CD4-positive, alpha-beta memory T cell (primary cell): ENCODE measurements at places on chromosomes 5 and 9. TPM values are rescaled to one million over a fixed set of nuclear protein-coding genes. Genes with fewer than 3 reads are reported as not detected.

Gene TMEM232
- total RNA-seq, result 1.7 TPM

DNA sequence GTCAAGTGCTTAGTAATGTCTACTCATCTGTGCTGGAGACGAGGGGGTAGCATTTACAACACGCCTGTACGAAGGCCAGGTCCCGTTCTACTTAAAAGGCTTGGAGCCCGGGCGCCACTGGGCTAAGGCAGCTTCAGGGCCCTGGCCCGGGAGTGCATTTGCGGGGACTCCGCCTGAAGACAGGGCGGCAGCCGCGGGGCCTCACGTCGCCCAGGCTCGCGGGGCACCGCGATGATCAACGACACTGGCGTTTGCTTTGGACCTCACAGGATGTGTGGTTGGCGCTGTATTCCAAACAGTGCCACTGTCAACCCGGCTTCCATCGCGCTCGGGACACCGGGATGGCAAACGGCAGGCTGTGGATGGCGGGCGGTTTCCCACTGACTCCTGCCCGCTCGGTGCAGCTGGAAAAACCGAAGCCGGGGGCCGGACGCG, 1.1 kb upstream of the TENT4A start:
- peak; percentile 39 for DNase-seq

DNA sequence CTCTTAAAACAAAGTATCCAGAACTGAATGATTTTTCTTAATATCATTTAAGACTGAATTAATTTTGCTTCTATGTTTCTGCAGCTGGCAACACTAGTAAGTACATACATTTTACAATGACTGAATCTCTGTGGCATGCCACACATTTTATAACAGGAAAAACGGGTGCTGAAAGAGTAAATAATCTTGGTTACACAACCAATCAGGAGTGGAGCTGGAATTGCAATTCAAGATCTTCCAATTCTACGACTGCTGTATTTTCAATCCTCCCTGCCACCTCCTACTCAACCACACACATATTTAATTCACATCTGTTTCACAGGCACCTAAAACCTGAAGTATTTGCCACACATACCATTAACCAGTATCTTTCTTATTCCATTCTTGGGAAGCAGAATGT, 52.7 kb upstream of the NR5A1 start:
- no peak for DNase-seq

Gene FAM151B
- total RNA-seq, result 0.47 TPM

GRCh38 chr5:150143350-150144245, 12.0 kb downstream of the PDGFRB start:
- DNase-seq, result no peak

DNA sequence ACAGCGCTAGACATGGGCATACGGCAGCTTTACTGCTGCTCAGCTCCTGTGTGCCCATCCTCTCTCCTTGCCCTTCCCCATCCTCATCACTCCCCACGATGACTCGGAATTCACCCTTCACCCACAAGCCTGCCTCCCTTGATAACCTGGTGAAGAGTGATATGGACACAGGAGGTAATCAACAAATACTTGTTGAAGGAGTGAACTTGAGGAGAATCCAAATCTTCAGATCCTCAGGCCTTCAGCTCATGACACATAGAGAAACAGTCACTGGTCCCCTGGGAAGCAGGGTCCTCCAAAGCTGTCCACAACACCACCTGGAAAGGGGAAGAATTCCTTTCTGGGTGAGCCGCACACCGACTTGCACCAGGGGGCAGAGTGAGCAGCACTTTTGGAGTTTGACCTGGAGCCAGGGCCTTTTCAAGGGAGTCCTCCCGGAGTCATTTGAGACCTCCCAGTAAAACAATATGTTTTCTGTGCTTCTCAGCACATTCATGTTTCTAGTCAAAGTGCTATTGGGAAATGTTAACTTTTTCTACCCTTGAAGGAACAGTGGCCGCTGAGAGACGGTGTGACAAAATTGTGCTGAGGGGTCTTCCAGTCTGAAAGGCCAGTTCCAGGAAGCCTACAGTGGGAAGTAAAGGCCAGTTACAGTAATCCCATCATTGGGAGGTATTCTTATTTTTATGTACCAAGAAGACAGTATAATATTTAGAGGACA, 332.3 kb downstream of the CWC27 start:
- no peak for DNase-seq

DNA sequence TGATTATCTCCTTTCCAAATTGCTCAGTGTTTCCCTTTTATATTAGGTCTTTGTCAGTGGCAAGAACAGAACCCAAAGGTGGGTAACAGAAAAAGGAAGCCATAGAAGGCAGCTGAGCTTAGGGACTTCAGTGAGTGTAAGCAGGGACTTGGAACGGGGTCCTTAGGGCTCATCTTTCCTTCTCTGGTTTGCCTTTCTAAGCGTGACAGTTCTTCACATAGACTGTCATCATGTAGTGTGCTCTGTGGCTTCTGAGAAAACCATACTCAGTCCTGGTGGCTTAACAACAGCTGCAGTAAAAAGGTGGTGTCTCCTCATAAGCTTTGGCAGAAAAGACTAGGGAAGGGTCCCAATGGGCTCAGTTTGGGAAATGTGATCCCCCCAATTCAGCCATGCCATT, 108.8 kb downstream of the SLC12A2 start:
- DNase-seq, result no peak

DNA sequence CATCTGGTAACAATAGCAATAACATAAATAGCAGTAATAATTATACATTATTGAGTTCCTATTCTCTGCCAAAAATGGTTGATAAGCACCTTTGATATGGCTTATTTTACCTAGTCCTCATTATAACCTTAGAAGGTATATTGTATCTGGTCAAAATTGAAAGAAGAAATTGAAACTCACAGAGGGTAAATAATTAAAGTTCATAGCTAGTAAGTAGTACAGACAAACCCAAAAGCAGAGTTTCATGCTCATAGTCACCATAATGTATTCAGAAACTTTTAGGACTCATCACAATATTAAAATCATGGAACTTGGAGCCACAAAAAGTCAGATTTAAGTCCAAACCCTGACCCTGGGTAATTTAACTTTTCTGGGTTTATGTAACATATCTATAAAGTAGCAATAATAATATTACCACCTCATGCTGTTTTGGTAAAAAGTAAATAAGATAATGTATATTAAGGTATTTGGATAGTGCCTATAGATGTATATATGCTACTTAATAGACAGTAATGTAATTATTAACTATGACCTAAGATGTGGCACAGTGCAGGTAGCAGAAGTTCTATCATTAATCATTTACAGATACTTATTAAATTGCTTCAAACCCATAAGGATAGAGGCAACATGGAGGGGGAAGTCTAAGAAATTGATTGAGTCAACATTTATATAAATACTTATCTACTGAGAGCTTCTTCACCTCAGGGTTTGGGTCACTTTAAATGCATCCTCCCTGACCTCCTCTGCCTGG, 32.4 kb downstream of the STK32A start:
- no peak for DNase-seq

DNA sequence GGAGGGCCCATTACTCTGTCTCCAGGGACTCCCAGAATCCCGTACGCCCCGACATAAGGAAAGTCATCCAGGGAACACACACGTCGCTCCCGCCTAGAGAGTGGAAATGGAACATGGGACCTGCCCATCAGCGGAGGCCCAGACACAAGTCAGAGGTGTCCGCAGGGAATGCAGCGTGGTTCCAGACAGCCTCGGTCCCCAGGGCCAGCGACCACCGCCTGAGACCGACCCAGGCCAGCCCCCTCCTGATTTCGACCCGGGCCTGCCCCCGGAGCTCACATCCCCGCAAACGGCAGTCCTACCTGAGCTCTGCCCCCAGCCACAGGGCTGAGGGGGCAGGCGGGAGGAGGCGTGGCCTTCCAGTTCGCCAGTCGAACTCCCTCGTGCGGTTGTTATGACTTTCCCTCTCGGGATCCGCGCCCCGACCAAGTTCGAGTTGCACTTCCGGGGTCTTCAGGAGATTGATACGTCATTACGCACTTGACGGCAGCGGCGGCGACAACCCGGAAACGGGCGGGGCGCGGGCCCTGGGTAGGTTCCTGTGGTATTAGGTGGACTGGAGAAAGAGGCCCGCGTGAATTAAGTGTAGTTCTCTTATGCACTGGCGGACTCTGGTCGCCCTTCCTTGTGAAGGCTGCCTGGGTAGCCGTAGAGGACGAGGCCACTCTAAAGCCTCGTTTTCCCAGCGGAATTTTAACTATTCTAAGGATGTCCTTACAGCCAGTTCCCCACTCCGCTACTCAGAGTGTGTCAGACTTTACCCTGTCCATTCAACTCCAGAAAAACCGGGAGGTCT, 370.0 kb upstream of the POU5F2 start:
- DNase-seq, result peak; percentile 88

DNA sequence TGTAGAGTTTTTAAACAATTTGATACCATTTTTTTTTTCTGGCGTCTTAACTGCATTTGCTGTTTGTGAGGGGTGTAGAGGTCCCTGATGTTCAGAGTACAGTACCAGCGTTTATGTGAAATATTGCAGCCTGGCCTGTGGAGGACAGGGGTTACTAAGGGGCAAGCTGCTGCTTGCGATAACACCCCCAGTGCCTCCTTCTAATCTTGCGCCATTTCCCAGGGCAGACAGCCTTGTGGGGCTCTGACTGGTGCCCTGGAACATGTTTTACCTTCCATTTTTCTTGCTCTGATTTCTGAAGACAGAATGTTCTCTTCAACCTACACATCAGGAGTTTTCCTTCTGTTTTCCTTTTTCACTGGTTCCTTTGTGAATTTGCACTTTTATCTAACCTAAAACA, 142.9 kb downstream of the DOCK8 start:
- DNase-seq, result no peak

DNA sequence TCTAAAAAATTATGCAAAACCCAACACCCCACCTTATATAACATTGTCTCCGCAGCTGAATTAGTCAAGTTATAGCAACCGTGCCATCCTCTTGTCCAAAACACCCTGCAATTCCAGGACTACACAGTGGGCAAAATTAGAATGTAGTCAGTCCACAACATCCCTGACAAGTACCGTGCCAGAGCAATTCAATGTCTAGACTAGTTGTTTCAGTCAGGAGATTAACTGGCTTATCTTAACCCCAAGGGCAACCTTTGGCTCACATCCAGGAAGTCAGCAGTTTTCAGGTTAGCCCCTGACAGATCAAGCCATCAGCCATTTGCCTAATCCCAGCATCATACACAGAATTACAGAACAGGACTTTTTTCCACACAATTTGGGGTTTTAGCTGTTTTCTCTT, 240.8 kb upstream of the TMEM161B start:
- DNase-seq, result no peak

DNA sequence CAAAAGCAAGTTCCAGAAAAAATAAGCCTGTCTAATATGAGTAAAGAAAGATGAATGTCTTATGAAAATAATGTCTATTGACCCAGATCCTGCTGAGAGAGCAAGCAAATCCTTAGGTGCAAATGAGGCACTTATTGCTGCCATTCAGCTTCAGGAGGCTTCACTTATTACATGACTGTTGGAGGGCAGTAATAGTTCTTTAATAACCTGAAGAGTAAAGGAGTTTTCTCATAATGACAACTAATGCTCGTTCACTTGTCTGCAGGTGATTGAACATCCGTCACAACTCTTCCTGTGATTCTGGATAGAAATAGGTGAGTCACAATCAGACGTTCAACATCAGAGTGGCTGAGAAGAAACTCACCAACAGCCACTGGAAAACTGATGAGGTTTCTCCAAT, 58.3 kb downstream of the SPOCK1 start:
- DNase-seq, result no peak

GRCh38 chr9:120934281-120934680, 7.7 kb upstream of the TRAF1 start:
- DNase-seq, result no peak

DNA sequence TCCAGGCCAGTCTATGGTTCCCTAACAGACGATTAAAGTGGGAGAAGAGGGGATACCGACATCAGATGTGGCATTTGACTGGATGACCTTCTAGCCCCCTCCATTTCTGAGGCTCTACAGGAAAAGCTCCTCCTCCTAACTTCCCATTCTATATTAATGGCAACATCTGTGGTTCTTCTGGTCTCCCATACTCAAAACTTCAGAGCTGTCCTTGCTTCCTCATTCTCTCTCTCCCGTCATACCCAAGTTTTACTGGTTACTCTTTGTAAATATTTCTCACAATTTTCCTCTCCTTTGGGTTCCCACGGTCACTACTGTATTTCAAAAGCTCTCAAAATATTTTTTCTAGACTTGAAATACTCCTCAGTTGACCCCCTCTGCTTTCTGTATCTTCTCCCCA, 36.0 kb upstream of the IL7R start:
- no peak for DNase-seq

GRCh38 chr5:123528878-123529277, 16.9 kb downstream of the CSNK1G3 start:
- no peak for DNase-seq

GRCh38 chr5:134614450-134615085, 18.1 kb downstream of the SAR1B start:
- DNase-seq, result no peak

GRCh38 chr9:95048225-95049087, 269.1 kb downstream of the FANCC start:
- DNase-seq, result peak; percentile 28

DNA sequence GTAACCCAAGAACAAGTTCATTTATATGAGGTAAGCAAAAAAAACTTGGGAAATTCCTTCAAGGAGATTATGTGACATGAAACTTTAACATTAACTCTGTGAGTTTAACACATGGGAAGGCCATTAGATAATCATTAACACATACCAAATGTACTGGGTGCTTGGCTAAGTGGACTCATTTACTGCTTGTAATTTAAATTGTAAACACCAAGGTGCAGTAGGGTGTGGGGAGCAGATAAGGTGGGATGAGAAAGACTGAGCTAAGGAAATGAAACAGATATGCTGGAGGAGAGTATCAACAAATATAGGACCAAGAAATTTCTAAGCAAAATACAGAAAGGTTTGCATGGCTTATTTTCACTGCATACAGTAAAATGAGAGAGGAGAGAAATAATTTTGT, 2384.8 kb upstream of the ACO1 start:
- no peak for DNase-seq

Gene PTTG1
- total RNA-seq, result 9.2 TPM

DNA sequence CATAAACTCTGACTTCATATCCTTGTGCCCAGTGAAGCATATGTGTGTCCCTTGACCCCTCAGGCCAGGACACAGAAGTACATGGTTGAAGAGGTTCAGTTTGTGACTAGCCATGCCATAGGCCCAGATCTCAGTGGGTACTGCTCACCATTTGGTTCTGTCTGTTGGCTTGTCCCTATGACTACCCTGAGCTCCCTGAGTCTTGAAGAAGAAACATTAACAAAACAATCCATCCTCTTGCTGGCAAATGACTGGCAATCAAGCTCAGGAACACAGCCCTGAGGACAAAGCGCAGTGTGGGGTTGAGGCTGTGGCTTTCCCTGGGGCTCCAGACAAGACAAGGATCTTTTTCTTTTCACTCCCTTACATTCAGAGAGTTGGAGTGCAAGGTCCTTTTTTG, 46.3 kb downstream of the TNFAIP8 start:
- DNase-seq, result no peak
